ENCODE measurements at places on chromosomes 2 and 18.
A peak's percentile ranks its signal among the peaks of the same experiment; 100 is the strongest.

- DNase-seq = no peak
Observed at GRCh38 chr2:212797484-212798205, 259.0 kb upstream of the ERBB4 start.

DNA sequence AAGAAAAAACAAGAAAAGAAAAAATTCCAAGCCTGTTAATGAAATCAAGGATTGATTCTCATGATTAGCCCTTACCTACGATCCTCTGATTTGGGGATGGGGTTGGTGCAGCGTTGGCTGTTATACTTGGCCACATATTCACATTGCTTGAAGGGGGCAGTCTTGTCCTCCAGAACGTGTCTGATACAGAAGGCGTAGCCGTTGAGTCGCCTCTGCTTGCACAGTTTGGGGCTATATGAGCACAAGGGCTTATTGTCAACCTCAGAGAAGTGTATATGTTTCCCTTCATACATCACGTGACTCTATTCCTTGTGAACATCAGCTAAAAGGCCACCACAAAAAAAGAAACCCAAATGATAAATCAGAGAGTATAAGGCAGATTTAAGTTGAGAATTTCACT, 23.2 kb downstream of the INO80D start:
- no peak for DNase-seq

GRCh38 chr2:219109471-219109870, 48.8 kb upstream of the IHH start:
- DNase-seq = peak; percentile 31

- DNase-seq = no peak
Observed at GRCh38 chr2:140718999-140719398, 1411.8 kb downstream of the LRP1B start.

- DNase-seq = no peak
Observed at GRCh38 chr2:235934774-235935484, 233.3 kb downstream of the GBX2 start.

DNA sequence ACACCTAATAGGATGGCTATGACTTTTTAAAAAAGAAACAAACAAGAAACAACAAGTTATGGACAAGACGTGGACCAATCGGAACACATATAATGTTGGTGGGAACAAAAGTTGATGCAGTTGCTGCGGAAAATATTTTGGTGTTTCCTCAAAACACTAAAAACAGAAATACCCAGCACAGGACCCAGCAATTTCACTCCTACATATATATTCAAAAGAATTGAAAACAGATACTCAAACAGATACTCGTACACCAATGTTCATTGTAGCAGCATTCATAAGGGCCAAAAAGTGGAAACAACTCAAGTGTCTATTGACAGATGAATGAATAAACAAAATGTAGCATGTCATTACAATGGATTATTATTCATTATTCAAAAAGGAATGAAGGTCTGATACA, 12.1 kb downstream of the CCDC141 start:
- DNase-seq = no peak

GRCh38 chr18:79912994-79913831, 38.2 kb downstream of the SLC66A2 start:
- DNase-seq = no peak

- no peak for DNase-seq
Observed at GRCh38 chr2:27049422-27050280, 1.8 kb upstream of the AGBL5 start.

DNA sequence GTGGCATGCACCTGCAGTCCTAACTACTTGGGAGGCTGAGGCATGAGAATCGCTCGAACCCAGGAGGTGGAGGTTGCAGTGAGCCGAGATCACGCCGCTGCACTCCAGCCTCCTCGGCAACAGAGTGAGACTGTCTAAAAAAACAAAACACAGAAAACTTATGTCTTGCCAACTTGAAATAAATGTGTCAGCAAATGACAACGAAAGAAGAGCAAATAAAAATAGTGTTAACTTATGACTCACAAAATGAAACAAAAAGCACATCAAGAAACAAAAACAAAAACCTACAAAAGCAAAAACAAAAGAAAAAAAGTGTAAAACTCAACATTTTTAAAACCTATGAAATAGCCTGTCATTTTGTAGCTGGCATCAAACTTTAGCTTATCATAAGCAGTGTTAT, 65.2 kb downstream of the KCNH7 start:
- DNase-seq = no peak

- DNase-seq = no peak
Observed at GRCh38 chr2:53786352-53786704, 425 bp downstream of the ASB3 start.

GRCh38 chr2:48514348-48515003, 15.5 kb upstream of the STON1 start:
- no peak for DNase-seq

GRCh38 chr2:237618449-237618848, 8.9 kb upstream of the LRRFIP1 start:
- DNase-seq = no peak

DNA sequence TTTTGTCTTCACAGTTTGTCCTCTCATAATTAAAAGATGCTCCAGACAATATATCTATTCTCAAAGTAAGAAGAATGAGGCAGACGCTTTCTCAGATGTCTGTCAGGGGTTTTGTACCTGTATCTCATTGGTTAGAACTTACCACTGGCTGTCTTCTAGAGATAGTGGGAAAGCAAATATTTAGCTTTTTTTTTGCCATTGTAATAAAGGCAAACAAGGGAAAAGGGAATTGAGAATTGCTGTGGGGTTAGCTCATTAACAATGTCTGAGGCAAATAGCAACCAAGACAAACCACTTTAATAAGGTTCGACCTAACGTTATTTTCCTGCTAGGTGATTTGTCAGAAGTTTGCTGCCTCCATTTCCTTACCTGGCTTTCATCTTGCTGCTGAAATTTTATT, 30.0 kb downstream of the ZNF638 start:
- no peak for DNase-seq

DNA sequence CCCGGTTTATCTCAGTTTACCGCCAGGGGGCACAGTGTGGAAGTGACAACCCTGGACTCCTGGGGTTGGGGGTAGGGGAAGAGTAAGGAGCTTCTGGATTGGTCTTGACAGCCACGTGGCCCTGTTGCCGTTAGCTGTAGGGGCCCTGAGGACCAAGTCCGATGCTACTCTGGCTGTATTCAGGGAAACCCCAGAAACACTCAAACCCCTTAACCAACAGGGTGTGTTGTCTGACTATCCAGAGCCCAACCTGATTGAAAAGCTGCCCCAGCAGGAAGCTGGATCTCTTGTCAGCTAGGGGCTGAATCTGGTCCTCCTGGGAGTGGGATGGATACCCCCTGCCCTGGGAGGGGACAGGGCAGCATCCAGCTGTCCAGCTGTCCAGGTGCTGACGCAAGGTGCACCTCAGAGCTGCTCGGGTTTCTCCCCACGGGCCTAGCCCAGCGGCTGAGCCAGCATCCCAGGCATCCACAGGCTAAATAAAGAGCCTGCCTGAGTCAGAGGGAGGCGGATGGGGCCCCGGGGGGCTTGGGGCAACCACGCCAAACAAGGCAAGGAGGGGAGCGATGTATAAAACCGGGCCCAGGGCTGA, 3.1 kb upstream of the GMPPA start:
- peak; percentile 30 for DNase-seq

DNA sequence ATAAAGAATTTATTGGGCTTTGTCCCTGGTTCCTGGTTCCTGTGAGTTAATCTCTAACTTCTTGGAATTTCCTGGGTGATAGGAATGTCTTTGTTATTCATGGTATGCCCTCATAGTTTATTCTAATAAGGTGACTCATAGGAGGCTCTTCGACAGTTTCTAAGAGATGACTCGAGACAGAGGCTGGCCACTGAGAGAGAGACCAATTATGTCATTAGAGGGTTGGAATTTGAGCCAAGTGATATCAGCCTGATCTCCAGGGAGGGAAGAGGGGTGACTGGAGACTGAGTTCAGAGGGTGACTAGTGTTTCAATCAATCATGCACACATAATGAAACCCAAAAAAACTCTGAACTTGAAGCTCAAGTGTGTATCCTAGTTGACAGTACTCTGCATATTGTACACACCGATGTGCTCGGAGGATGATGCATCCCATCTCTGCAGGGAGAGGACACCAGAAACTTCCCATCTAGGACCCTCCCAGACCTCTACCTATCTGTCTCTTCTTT, 185.7 kb downstream of the MTCL1 start:
- no peak for DNase-seq

- DNase-seq = no peak
Observed at GRCh38 chr2:122755281-122755780, 999.9 kb downstream of the TSN start.

- DNase-seq = no peak
Observed at GRCh38 chr18:63099848-63100629, 219.5 kb downstream of the BCL2 start.

GRCh38 chr18:52339891-52340371, at the start of gene DCC:
Gene DCC, plus strand, starts transcription at chr18:52340197. Its CDS starts 591 bp downstream, at chr18:52340788.
- no peak for DNase-seq

GRCh38 chr2:218391202-218391601, 8.5 kb upstream of the CTDSP1 start:
- DNase-seq = no peak

DNA sequence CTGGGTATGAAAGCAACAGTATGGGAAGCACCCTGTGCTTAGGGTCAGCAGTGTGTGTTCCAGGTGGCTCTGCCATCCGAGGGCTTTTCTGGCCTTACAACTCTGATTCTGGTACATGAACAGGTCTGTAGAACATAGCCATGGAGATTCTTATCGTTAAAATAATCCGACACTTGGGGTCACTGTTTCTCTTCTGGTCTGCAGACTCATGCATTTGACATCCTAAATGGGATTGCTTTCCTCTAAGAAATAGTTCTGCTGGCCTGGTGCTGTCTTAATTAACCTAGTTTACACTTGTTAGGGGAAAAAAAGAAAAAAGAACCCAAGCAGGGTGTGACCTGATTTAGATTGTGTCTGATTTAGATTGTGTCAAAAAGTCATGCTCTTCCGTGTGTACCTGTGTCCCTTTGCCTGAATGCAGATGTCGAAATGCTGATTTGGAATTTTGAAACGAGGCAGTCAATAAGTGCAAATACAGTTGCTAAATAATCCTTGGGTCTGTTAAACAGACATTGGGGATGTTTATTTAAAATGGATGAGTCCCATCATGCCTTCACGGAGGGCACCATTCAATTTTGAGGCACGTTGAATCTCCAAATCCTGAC, 59.6 kb downstream of the TRPM8 start:
- DNase-seq = no peak

- no peak for DNase-seq
Observed at GRCh38 chr18:39462436-39462835, 1896.8 kb upstream of the CELF4 start.

- no peak for DNase-seq
Observed at GRCh38 chr2:69465513-69466456, 28.6 kb upstream of the NFU1 start.

GRCh38 chr2:120550893-120551446, 184.7 kb upstream of the GLI2 start:
- DNase-seq = no peak

- DNase-seq = no peak
Observed at GRCh38 chr2:213147538-213147937, 3.9 kb downstream of the IKZF2 start.

DNA sequence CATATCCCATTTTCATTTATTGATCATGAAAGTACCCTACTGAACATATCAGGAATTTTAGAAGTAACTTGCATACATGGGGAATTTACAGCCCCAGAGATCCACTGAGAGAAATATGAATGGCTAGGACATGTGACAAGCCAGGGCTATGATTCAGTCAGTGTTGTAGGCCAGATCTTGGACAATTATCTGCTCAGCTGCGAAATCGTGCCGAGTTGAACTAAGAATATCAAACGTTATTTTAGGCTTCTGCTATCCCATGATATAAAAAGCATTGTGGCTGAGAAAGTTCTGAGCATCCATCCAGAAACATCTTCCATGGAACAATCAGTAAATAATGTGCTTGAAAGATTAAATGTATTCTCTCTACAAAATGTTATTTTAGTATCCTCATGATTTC, 85.7 kb upstream of the UNC80 start:
- no peak for DNase-seq

- peak; percentile 51 for DNase-seq
Observed at GRCh38 chr2:218257390-218257981, 3.3 kb upstream of the GPBAR1 start.

- no peak for DNase-seq
Observed at GRCh38 chr2:164023896-164024295, 288.1 kb upstream of the FIGN start.

DNA sequence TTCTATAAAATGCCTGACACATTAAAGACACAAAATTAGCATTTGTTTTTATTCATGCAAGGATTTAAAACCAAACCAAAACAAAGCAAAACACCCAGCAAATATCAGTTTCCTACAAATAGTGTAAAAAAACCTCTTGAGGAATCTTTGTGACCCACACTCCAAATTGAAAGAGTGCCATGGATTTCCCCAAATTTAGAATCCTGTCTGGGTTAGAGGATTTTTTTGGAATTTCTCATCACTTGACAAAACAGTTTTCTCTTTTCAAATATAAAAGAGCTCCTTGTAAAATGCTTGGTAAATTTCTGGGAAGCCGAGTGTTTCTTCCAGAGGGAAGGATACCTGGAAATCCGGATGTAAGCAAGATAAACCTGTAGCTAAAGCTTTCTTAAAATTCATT, 1.7 kb upstream of the FN1 start:
- no peak for DNase-seq

- peak; percentile 15 for DNase-seq
Observed at GRCh38 chr2:160210599-160211138, 10.6 kb upstream of the ITGB6 start.

GRCh38 chr2:98909317-98910211, 26.5 kb downstream of the CRACDL start:
- DNase-seq = no peak

GRCh38 chr2:218075975-218076811, 7.1 kb downstream of the RUFY4 start:
- DNase-seq = no peak

- DNase-seq = no peak
Observed at GRCh38 chr2:164877169-164877568, 35.5 kb upstream of the COBLL1 start.

DNA sequence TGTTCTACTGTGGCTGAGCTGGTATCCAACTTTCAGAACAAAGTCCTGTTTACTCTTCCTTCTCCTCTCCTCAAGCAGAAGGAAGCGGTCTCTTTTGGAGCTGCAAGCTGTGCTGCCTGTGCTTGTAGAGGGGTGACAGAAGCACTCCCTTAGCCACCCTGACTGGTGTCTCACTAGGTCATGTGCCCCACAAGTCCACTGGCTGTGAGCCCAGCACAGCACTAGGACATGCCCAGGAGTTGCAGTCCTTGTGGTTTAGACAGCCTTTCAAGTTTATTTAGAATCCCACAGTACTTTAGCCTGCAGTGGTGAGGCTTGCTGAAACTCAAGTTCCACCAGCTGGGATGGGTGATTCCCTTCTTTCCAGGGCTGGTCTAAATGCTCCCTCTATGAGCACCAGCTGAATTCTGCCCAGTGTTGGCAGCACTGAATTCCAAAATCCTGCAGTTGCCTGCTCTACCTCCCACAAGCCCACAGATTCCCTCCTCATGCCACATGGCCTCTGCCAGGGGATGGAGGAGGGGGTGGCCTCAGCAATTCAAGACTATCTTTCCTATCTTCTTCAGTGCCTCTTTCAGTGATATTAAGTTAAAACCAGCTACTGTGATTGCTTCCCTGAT, 61.2 kb downstream of the CCDC85A start:
- no peak for DNase-seq

- no peak for DNase-seq
Observed at GRCh38 chr18:55501982-55502710, 85.8 kb downstream of the TCF4 start.

GRCh38 chr2:109466674-109467575, 146.8 kb downstream of the SEPTIN10 start:
- DNase-seq = no peak
